ENCODE measurements at places on chromosomes 6 and 20.

DNA sequence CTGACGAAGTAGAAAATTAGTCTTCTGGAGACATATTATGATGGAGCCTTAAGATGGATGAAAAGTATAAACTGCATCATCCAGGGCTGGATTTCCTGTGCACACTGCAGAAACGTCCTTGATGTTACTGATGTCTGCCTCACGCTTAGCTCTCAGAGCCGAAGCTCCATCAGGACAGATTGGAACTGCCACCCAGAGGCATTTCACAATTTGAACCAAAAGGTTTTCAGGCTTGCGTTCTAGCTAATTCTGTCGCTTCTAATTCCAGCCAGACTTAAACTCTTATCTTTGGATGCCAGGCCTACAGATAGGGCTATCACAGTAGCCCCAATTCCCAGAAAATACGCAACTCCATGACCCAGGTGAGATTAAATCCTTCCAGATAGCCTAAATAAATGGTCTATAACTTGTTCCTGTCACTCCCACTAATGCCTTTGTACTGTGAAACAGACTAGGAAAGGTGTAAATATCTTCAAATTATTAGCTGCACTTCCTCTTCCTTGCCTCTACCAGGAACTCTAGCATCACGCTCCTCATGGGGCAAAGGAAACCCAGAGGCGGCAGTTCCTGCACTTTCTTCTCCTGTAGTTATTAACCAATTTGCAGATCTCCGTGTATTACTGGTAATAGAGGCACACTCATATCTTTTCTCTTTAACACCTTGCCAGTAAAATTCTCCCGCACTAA lies 634.6 kb downstream of the PRKN start:
- no peak for DNase-seq

DNA sequence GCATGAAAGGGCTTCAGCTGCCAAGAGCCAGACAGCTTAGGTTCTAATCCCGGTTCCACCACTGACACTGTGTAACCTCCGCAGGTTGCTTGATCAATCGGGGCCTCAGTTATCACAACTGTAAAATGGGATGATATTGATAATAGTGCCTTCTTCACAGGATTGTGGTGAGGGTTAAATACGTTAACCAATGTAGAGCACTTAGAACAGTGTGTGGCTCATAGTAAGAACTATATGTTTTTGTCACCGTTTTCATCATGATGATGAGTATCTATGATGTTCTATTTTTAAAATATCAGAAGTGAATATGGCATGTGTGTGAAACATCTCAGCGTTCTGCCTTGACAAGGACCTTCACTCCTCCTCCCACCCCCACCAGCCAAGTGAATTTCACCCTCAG lies 10.3 kb upstream of the MAPK13 start:
- no peak for DNase-seq

GRCh38 chr6:16288163-16288562 lies 49.8 kb downstream of the GMPR start:
- no peak for DNase-seq

- no peak for DNase-seq
These were observed 48.6 kb downstream of the TSPYL4 start for GRCh38 chr6:116205281-116205680.

DNA sequence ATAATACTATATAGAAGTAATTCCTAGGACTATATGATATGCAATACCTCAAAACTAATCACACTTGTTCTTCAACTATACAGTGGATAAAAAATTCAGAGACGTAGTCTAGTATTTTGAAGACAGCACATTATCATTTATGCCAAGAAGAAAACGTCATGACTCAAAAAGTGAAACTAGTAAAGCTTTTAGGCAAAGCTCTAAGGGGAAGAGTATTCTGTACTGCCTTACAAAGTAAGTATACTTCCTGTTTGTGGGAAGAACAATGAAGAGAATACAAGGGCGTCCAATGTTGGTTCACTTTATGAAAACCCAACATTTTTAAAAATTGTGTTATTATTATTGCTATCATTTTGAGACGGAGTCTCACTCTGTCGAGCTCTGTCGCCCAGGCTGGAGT lies 27.9 kb downstream of the LOC128125822 start:
- no peak for DNase-seq

GRCh38 chr20:22974354-22974753 lies 60.8 kb upstream of the SSTR4 start:
- DNase-seq = no peak
